ENCODE measurements at places on chromosomes 2 and 18.

GRCh38 chr2:235546436-235546835, 52.6 kb downstream of the AGAP1 start:
- H3K4me1 ChIP-seq: peaks cover 7% of the 10 kb centered on the region
- no peaks in the 10 kb centered on the region for H3K36me3 ChIP-seq
- H3K27ac ChIP-seq: no peak overlapping the region
- DNase-seq: no peak
- no peaks in the 10 kb centered on the region for H3K27me3 ChIP-seq
- H3K4me3 ChIP-seq: no peak overlapping the region

- no peak overlapping the region for H3K27ac ChIP-seq
- no peaks in the 10 kb centered on the region for H3K36me3 ChIP-seq
- H3K4me3 ChIP-seq: no peak overlapping the region
- H3K27me3 ChIP-seq: no peaks in the 10 kb centered on the region
Measured at GRCh38 chr2:33365264-33365970, 111.0 kb upstream of the RASGRP3 start.

GRCh38 chr2:69298261-69298660, 88.8 kb downstream of the GFPT1 start:
- H3K27me3 ChIP-seq: no peaks in the 10 kb centered on the region
- no peak overlapping the region for H3K4me3 ChIP-seq
- no peaks in the 10 kb centered on the region for H3K36me3 ChIP-seq

DNA sequence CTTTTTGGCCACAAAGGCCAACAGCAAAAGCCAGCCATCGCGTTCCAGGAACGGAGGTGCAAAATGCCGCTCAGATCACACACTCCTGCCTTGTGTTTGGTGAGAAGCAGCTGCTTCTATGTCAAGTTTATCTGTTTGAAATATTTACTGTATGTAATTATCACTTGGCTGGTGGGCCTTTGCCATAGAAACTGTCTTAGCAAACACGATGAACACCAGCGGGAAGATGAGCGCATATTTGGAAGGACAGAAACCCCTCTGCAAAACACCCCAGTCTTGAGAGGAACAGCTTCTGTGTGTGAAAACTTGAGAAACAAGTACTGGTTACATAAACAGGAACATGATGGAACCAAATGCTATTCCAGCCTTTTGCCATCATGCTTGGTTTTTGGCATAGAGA, 59.7 kb downstream of the SCG2 start:
- H3K4me3 ChIP-seq: no peak overlapping the region
- H3K36me3 ChIP-seq: no peaks in the 10 kb centered on the region
- H3K27ac ChIP-seq: no peak overlapping the region
- DNase-seq: no peak

- H3K27me3 ChIP-seq: no peaks in the 10 kb centered on the region
- peaks cover 4% of the 10 kb centered on the region for H3K4me1 ChIP-seq
- H3K36me3 ChIP-seq: no peaks in the 10 kb centered on the region
- H3K4me3 ChIP-seq: no peak overlapping the region
- H3K27ac ChIP-seq: no peak overlapping the region
- DNase-seq: no peak
Measured at GRCh38 chr2:190119923-190120590, 57.5 kb upstream of the MSTN start.

DNA sequence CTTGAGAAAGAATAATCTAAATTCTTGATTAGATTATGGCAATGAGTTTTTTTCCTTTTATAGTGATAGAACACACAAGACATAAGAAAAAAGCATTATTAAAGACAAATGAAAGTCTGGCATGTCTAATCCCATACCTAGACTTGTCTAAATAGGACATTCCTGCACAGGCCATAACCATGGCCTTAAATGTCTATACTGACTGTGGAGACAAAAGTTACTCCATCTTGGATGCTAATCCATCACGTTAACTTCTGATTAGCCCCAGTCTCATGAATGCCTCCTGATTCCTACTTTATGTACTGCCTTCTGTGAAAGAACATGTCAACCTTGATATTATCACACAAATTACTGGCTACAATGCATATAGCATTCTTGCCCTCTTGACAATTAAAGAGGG, 23.6 kb downstream of the ORC2 start:
- no peaks in the 10 kb centered on the region for H3K27me3 ChIP-seq
- peaks cover 85% of the 10 kb centered on the region for H3K36me3 ChIP-seq
- no peak overlapping the region for H3K27ac ChIP-seq
- no peak for DNase-seq

All from H1 (cell line).